Kidney epithelial cell (primary cell): ENCODE measurements at places on chromosomes 6 and 20. TPM values are rescaled to one million over a fixed set of nuclear protein-coding genes. Genes with fewer than 3 reads are reported as not detected.

DNA sequence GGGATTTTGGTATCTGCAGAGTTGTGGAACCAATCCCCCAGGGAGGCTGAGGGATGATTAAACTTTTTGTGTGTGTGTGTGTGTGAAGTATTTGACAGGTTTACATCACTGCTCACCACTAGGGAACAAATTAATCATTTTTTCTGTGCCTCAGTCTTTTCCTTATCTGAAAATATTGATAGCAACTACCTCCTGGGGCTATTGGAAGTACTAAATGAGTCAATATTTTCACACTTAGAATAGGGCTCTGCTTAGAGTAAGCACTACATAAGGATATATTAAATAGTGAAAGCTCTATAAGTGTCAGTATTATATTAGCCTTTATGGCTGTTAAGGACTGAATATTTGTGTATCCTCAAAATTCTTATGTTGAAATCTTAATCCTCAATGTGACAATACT lies 155.2 kb upstream of the UST start:
- no peak for DNase-seq

DNA sequence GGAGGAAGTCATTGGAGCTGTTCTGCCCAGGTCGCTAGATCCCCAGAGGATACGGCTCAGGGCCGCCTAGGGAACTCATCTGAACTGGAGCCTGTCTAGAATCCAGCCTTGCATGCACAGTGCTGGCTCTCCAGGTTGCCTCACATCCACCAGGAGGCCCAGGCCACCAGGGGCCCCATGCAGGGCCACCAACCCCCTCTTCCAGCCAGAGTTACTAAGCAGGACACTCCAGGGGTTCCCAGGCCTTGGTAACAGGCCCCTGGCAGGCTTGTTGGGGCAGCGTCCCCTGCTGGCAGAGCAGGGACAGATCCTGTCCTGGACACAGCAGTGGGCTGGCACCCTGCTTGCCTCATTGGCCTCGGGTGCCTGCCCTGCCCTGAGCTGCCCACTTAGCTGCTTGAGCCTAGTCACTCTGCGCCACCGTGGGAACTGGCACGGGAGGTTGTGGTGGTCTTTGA lies 35.3 kb downstream of the EFCAB8 start:
- no peak for DNase-seq

DNA sequence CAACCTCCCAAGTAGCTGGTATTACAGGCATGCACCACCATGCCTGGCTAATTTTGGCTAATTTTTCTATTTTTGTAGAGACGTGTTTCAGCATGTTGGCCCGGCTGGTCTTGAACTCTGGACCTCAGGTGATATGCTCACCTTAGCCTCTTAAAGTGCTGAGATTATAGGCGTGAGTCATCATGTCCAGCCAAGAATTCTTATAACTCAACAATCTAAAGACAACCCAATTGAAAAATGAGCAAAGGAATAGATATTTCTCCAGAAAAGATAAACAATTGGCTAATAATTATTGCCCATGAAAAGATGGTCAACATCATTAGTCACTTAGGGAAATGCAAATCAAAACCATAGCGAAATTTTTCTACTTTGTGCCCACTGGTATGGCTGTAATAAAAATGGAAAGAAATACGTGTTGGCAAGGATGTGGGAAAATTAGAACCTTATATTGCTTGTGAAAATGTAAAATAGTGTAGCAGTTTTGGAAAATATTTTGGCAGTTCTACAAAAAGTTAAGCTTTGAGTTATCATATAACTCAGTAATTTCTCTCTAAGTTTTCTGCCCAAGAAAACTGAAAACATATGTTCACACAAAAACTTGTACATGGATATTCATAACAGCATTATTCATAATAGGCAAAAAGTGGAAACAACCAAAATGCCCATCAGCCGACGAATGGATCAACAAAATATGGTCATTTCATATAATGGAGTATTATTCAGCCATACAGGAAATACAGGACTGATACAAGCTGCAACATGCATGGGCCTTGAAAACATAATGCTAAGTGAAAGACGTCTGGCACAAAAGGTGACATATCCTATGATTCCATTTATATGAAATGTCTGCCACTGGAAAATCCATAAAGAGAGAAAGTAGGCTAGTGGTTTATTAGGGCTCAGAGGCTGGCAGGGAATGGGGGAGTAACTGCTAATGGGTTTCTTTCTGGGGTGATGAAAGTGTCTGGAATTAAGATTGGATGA lies 87.8 kb downstream of the UTRN start:
- no peak for DNase-seq

GRCh38 chr6:19320111-19320581 lies 517.0 kb upstream of the ID4 start:
- no peak for DNase-seq

GRCh38 chr6:70673601-70674000 lies 5.9 kb downstream of the SMAP1 start:
- no peak for DNase-seq

GRCh38 chr20:48740712-48741111 lies 87.1 kb downstream of the PREX1 start:
- no peak for DNase-seq

- no peak for DNase-seq
These were observed 86.6 kb upstream of the STXBP5 start for GRCh38 chr6:147117580-147117979.

DNA sequence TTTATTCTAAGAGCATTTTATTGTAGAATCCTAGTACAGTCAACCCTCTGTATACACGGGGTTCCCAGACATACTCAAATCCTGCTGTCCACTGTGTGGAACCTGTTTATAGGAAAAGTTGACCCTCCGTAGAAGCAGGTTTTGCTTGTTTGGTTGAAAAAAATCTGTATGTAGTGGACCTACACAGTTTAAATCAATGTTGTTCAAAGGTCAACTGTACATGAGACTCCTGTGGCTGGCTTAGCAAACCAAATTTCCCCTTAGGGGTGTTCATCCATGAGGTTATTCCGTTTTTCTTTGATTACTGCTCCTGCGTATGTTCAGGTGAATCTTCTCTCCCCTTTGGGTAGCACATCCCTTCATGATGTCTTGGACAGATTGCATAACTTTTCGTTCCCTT lies 387.0 kb upstream of the ZFP64 start:
- no peak for DNase-seq

DNA sequence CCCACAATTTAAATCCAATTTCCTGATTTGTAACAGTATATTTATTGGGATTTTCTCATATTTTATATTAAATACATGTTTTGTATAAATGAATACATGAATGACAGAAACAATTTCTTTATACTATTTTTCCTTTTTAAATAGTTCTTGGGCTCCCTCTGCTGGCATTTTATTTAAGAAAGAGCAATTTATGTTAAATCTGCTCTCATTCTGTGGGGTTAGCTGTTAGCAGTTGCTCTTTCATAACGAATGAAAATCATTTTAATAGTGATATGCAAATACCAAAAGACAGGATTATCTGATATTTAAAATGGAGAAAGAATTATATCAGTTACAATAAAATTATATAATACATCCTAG lies 118.3 kb downstream of the RALGAPA2 start:
- DNase-seq, result no peak

DNA sequence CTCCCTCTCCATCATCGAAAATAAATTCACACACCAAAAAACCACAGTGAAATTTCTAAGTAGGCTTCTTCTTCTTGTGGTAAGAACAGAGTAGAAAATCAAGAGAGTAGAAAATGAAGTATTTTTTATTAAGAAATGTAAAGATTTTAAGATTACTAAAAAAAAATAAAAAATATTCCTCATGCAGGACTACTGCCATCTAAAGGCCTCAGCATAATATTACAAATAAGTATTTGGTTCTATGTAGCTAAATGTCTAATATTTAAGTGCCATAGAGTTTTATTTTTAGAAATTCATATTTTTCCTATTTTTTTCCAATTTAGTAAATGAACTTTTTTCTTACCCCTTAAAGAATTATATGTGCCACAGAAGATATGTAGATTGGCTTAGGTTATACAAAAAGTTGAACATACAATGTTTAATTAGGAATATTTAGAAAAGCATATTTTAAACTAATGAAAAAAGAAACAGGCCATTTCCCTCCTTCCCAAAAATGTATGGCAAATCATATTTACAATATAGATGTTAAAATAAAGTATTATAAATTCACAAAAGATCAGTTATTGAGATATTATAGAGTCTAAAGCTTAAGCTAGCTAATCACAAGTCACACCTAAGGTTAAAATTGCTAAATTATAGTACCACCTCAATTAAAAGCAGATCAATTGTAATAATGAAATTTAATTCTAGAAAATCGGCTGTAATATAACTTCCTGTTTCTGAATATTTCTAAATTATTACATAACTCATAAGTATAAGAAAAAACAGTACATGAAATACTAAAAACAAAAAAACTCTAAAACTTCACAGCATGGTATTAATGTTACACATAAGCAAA lies 3.5 kb upstream of the NT5DC1 start:
- DNase-seq, result no peak

GRCh38 chr6:148827416-148828045 lies 80.7 kb downstream of the UST start:
- DNase-seq, result no peak

GRCh38 chr20:49352751-49353150 lies 74.9 kb upstream of the ZNFX1 start:
- no peak for DNase-seq

GRCh38 chr6:138007014-138007472 lies 100.2 kb downstream of the PERP start:
- DNase-seq, result peak; percentile 14

DNA sequence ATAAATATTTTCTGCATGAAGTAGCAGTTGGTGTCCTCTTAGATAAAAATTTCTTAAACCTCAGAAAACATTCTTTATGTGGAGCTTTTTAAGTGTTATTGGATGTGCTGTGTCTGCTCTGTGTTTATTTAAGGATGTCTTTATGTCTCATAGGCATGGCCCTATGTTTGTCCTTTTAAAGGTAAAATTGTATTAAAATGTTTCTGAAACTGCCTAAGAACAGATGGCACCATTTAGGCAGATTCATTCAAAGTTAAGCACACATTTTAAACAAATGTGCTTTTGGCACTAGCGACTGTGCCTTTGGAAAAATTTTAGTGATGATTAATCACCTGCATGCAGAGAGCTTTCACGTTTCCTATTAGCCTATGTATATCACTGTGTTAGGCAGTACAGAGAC lies 125.2 kb downstream of the KIF6 start:
- DNase-seq, result no peak

GRCh38 chr6:3159805-3160781 lies 2.7 kb upstream of the TUBB2A start:
- DNase-seq, result no peak

GRCh38 chr20:20407891-20408805 lies 40.2 kb downstream of the INSM1 start:
- DNase-seq, result no peak

DNA sequence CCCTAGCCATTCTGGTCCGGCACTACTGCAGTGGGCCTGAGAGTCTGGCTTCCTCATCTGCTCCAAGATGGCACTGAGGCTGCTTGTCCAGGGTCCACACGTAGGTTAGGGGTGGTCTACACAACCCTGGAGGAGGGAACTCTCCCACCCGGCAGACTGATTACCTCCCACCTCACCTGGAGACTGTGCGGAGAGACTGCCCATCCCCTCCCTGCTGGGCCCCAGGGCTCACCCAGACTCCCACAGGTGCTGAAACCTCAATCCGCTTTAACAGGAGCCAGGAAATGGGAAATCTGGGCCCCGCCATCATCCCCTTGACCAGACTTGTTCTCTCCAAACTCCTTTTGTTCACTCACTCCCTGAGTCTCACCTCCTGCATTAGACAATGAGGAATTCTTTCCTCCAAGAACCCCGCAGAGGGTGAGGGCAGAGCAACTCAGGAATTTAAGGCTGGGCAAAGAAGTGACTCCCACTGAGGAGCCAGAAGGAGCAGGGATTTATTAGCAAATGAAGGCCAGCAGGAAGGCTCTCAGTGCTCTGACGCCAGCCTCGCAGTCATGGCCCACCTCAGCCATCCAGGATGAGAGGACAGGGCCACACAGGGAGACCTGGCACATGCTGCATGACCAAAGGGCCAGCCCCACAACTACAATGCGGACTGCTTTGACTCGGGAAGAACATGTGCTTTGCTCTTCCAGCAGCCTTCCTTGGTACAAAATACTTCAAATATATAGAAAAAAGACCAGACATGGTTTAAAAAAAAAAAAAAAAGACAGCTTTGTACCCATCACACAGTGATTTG lies 53.0 kb downstream of the CDK5RAP1 start:
- no peak for DNase-seq

- no peak for DNase-seq
These were observed 7.9 kb upstream of the FAM210B start for GRCh38 chr20:56350842-56351241.

- no peak for DNase-seq
These were observed 46.7 kb downstream of the RGS17 start for GRCh38 chr6:153084393-153084792.

- DNase-seq, result no peak
These were observed 40.1 kb upstream of the RNF144B start for GRCh38 chr6:18347021-18347577.

- DNase-seq, result no peak
These were observed 70.4 kb upstream of the SYNJ2 start for GRCh38 chr6:157911278-157911677.

DNA sequence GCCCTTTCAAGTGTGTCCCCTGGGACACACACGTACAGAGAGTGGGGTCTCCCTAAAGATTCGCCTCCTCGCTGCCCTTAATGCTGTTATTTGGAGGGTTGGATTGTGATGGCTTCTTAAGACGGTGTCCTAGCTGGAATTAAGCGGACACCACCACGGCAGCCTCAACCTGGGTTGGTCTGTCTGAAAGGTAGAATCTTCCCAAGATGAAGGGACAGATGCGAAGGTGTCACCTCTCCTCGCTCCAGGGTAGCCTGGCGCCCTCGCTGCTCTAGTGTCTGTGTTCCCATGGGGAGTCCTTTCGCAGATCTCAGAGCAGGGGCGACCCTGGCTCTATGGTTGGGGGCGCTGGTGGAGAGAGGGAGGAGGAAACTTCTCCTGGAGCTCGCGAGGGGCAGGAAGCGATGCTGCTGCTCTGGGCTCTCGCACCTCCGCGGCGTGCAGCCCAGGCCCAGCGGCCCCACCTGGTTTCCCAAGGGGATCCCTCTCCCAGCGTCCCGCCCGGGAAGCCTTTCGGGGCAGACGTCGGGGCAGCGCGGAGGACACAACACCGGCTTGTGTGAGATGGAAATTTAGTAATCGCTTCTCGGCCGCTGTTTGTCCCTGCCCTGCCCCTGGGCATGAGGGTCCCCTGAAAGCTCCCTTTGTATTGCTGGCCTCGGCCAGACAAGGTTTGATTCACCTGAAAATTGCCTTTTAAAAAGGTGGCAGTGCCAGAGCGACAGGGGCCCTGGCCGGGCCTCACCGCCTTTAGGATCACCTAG lies 1.7 kb downstream of the RSPO3 start:
- no peak for DNase-seq

- DNase-seq, result no peak
These were observed 107.4 kb downstream of the RPP40 start for GRCh38 chr6:4896401-4896800.

GRCh38 chr6:52858416-52858815 lies 17.8 kb upstream of the GSTA5 start:
- DNase-seq, result no peak

GRCh38 chr20:3646651-3647050 lies 16.5 kb downstream of the GFRA4 start:
- DNase-seq, result no peak

Gene SMIM26
- total RNA-seq, result 122 and 178 TPM in 2 replicates

Gene BMP6
- 0.89 and 1.1 TPM in 2 replicates for total RNA-seq

Gene CTAGE9
- total RNA-seq, result not detected in 2 replicates

Gene SLC17A2
- total RNA-seq, result not detected in 2 replicates

Gene NR2E1
- not detected in 2 replicates for total RNA-seq

Gene RSPO3
- total RNA-seq, result 0.88 and 1.9 TPM in 2 replicates

Gene BMP2
- total RNA-seq, result 16.2 and 17.2 TPM in 2 replicates

Gene MED20
- total RNA-seq, result 21.5 and 25.0 TPM in 2 replicates

Gene HMGN3
- total RNA-seq, result 35.3 and 40.9 TPM in 2 replicates

Gene LY6G6D
- not detected in 2 replicates for total RNA-seq

Gene MRPS18B
- total RNA-seq, result 56.4 and 78.9 TPM in 2 replicates

Gene IL17F
- total RNA-seq, result not detected in 2 replicates

Gene MYT1
- total RNA-seq, result not detected in 2 replicates
